ENCODE measurements at places on chromosomes 6 and 20.

DNA sequence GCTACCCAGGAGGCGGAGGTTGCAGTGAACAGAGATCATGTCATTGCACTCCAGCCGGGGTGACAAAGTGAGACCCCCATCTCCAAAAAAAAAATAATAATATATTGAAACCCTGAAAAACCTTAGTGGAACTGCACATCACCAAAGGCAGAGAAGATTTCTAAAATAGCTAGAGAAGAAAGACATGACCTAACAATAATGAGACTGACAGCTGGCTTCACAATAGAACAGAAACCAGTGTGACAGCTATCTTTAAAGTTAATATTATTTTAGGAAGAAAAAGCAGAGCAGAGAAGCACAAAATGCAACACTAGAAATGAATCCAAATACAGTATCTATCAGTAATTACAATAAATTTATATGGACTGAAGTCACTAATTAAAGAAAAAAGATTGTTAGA is 67.1 kb upstream of the FLRT3 start:
- no peak for DNase-seq

GRCh38 chr6:161476711-161477110 is 202.8 kb upstream of the AGPAT4 start:
- DNase-seq, result no peak

GRCh38 chr6:40586369-40587201 is 579 bp downstream of the LRFN2 start:
- DNase-seq, result peak; percentile 10

- DNase-seq, result no peak
Measured at GRCh38 chr6:36430351-36430750, 12.3 kb downstream of the PXT1 start.

DNA sequence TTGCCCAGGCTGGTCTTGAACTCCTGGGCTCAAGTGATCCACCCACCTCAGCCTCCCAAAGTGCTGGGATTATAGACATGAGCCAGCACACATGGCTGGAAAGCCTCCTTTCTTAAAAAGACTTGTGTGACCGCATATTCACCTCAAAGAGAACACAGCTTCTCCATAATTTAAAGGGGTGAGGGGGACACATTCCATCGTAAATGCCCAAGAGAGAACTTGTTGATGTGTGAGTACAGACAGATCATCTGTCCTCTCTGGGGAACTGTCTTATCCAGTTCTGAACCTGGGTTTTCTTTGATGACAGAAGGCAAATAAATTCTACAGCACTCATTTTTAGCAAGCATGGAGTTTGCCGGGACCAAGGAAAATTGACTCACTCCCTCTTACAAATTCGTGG is 47.2 kb downstream of the NFATC2 start:
- no peak for DNase-seq

DNA sequence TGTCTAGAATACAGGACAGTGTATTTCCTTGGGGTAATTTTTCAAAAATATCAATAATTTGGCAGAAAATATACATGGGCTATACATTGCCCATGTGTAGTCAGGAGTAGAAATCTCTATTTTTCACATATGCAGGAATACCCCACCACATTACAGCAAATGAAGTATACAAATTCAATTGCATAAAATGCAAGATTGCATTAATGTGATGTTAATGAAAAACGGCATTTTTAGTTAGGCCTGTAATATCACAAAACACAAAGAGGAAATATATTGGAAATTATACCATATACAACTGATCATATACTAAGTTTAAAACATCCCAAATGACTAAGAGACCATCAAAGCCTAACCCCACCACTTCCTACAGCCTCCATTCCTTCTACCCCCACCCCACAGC is 154.9 kb downstream of the SYNE1 start:
- DNase-seq, result no peak

Data from naive thymus-derived CD8-positive, alpha-beta T cell (primary cell).